Stimulated activated memory B cell treated with anti-CD40 and anti-IgM and Interleukin-4, amounts not matched to agents 10 μg/mL and 1 μg/mL and 100 μg/mL, for 72 hours (primary cell): ENCODE measurements at places on chromosomes 3 and 15.

DNA sequence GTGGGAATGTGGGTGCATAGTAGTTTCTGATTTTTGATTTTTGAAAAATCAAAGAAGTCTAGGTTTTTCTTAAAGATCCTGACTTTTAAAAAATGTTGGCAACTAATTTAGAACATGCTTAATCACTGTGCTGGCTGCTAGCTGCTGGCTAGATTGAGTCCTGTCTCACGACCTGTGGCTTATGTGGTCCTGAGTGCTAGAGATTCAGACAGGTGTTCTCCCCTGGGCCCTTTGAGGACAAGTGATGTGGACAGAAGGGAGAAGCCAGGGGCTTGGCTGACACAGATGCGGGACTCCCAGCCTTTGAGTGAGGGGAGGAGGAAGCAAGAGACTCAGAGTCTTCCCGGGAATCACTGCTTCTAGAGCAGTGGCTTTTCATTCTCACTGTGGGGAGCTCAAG is 47.5 kb downstream of the CORO2B start:
- peak; percentile 60 for ATAC-seq

DNA sequence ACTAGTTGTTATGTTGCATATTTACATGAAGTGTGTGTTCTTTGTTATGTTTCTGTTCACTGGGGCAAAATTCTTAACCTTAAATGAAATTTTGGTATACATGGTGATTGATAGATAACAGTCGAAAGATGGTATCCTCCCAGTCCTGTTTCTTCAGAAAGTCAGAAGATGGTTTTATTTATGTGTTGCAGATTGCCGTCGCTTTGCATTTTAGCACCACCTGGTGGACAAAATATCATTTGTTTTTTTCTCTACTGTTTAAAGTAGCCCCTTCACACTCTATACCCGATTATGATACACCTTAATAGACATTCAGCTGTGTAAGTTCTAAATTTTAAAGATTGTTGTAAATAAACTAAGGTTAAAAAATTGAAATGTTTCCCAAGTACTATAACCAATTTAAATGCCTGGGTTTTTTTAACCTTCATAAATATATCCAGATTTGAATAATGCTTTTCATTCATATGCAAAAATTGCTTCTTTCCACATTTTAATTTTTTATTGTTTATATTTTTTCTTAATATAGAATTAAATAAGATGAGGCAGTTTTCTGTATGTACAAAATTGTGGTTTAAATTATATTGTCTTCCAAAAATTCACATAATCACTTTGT is 152.2 kb downstream of the ALCAM start:
- ATAC-seq, result peak; percentile 60

DNA sequence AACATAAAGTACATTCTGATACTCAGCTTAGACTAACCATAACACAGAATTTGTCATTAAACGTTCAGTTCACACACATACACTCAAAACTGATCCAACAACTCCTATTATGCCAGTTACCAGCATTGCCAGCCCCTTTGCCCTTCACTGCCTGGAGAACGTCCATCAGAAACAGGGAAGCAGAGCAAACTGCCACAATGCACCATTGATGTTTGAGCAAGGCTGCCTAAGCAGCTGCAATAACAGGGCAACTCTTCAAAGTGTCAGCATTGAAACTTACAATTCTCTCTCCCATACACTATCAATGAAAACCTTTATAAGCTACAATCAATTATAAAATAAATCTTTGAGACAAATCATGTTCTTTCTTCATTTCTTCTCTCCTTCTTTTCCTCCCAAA is 85.1 kb downstream of the ZBTB20 start:
- no peak for ATAC-seq

DNA sequence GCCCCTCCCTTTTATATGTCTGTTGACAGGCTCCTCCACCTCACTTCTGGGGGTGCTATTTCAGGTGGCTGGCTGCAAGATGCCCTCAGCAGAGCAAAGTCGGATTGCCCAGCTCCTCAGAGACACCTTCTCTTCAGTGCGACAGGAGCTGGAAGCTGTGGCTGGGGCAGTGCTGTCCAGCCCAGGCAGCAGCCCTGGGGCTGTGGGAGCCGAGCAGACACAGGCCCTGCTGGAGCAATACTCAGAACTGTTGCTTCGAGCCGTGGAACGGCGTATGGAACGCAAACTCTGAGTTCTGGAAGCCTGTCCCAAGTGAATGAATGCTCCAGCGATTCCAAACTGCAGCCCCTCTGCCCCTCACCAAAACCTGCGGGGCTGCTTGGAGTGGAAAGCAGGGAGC is 2.7 kb upstream of the JMJD7 start:
- ATAC-seq, result no peak

GRCh38 chr15:96054621-96055020 is 275.9 kb upstream of the NR2F2 start:
- ATAC-seq, result no peak

- ATAC-seq, result peak; percentile 59
Observed at GRCh38 chr3:50189274-50189673, 2.1 kb upstream of the GNAT1 start.

- ATAC-seq, result peak; percentile 65
Observed at GRCh38 chr15:74768771-74769342, 13.0 kb upstream of the CSK start.

- no peak for ATAC-seq
Observed at GRCh38 chr3:73624017-73624820, 522 bp downstream of the PDZRN3 start.

GRCh38 chr15:92677999-92678398 is 22.4 kb upstream of the FAM174B start:
- ATAC-seq, result no peak

- no peak for ATAC-seq
Observed at GRCh38 chr15:26146202-26146601, 283.1 kb upstream of the ATP10A start.

DNA sequence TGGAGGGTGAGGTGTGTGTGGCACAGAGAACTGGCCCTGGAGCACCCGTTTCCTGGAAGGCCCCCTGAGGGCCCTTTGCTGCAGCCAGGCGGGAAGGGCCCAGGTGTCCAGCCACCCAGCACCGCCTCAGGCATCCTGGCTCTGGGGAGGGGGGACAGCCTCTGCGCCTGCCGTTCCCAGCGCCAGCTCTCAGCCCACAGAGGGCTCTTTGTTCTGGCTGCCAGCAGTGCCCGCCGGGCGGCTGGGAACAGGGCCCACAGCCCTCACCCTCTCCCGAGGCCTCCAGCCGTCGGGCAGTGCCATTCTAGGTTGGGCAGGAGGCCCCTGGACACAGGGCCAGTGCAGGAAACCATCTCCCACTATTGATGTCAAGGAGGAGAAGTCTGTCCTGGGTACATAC is 8.3 kb downstream of the SLC38A3 start:
- ATAC-seq, result no peak

DNA sequence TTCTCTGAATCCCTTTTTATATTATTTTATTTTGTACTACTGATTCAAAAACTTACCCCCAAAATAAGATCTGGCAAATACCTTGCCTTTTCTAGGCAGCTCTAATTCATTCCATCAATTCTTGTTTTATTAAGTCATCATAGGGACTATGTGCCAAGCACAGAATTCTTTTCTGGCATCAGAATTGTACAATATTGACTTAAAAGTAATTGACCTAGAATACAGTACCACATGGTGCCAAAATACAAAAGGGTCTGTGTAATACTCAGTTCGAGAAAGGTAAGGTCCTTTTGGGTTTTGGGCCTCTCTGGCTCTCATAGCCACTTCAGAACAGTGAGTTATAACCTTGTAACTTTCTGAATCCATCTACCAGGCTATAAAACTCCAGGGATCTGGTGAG is 46.2 kb downstream of the KBTBD8 start:
- no peak for ATAC-seq

- ATAC-seq, result no peak
Observed at GRCh38 chr3:164806188-164806587, 272.1 kb downstream of the SI start.

- ATAC-seq, result peak; percentile 91
Observed at GRCh38 chr3:87949879-87950208, 109.0 kb downstream of the CGGBP1 start.

DNA sequence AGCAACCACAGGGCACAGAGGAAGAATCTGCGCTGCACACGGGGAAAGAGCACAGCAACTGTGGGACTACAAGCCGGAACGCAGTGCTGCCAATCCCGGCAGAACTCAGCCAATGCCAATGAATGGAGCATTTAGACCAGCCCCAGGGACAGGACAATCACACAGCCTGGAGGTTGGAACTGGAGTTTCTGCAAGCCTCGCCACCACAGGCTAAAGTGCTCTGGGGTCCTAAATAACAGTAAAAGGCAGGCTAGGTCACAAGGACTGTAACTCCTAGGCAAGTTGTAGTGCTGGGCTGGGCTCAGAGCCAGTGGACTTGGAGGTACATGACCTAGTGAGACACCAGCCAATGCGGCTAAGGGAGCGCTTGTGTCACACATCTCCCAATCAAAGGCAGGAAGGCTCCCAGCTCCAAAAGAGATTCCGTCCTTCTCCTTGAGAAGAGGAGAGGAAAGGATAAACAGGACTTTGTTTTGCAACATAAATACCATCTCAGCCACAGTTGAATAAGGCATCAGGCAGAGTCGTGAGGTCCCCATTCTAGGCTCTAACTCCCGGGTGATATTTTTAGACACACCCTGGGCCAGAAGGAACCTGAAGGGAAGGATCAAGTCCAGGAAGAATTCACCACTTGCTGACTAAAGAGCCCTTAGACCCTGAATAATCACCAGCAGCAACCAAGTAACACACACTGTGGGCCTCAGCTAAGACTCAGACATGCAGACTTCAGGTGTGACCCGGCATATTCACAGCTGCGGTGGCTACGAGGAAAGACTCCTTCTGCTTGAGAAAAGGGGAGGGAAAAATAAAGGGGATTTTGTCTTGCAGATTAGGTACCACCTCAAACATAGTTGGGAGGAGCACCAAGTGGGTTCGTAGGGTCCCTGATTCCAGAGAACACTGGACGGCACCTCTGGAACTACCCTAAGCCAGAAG is 85.5 kb upstream of the XXYLT1 start:
- ATAC-seq, result no peak

GRCh38 chr3:53938645-53939044 is 47.0 kb upstream of the SELENOK start:
- ATAC-seq, result peak; percentile 60

- ATAC-seq, result no peak
Observed at GRCh38 chr3:103729547-103729946, 1294.7 kb downstream of the ZPLD1 start.

GRCh38 chr15:78085928-78086327 is 6.4 kb upstream of the SH2D7 start:
- ATAC-seq, result no peak

GRCh38 chr3:42529468-42529867 is 27.0 kb downstream of the VIPR1 start:
- no peak for ATAC-seq

DNA sequence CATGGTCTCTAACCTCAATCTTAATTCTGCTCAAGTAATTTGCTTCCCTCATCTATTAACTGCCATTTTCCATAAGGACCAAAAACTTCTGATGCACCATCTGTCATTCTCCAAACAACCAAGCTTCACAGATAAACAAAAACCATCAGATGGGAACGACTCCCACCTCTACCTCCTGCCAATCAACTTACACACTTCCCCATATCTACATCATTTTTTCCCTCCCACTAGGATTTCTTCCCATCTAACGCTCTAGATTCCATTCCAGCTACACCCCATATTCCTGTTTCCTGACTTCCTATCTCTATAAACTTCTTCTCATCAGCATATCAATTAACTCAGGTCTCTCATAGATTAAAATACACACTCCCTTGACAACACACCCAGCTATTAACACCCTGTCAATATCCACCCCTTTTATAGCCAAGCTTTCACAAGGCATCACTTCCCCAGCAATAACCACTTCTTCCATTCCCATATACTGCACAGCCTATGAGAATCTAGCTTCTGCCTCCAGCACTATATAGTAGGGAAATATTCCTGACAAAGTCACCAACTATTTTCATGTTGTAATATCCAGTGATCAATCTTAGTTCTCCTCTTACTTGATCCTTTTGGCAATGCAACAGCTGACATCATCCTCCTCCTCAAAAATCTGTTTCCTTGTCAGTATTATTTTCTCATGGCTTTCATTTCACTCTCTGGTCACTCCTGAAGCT is 39.2 kb downstream of the SNX4 start:
- ATAC-seq, result no peak

- no peak for ATAC-seq
Observed at GRCh38 chr15:77862651-77863104, 214.8 kb downstream of the TBC1D2B start.

GRCh38 chr3:157029365-157029790 is 130.6 kb downstream of the CCNL1 start:
- ATAC-seq, result peak; percentile 99

GRCh38 chr3:119420196-119420595 is 43.2 kb downstream of the TMEM39A start:
- no peak for ATAC-seq

DNA sequence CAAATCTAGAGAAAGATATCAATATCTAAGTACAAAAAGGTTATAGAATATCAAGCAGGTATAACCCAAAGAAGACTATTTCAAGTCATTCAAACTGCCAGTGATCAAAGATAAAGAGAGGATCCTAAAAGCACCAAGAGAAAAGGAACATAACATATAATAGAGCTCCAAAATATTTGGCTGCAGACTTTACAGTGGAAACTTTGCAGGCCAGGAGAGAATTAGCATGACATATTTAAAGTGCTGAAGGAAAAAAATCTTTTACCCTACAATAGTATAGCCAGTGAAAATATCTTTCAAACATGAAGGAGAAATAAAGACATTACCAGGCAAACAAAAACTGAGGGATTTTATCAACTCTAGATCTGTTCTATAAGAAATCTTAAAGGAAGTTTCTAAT is 254.3 kb upstream of the ARHGEF26 start:
- no peak for ATAC-seq

DNA sequence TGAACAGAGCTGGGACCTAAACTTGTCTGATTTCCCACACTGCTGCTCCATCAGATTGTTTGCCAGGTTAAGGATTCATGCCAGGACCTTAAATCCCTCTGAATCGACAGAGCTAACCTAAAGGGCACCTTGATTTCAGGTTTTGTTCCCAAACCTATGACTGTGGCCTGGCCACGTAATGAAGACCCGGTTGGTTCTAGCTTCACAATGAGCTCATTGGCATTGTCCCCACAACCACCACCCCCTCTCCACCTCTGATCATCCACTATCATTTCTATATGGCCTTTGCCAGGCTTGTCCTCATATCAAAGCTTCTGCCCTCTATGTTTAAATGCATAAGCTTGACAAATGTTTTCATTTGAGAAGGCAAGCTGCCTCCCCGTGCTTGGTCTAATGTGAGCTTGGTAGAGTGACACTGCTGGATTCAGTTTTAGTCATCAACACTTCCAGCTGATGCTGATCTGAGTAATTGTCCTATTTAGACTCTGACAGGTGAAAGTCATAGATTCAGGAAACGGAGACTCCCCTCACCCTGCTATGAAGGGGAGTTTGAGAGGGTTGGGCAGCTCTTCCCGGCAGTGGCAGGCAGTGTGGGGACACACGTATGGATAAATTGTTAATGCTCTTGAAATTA is 407.1 kb upstream of the CFAP20DC start:
- ATAC-seq, result peak; percentile 74

DNA sequence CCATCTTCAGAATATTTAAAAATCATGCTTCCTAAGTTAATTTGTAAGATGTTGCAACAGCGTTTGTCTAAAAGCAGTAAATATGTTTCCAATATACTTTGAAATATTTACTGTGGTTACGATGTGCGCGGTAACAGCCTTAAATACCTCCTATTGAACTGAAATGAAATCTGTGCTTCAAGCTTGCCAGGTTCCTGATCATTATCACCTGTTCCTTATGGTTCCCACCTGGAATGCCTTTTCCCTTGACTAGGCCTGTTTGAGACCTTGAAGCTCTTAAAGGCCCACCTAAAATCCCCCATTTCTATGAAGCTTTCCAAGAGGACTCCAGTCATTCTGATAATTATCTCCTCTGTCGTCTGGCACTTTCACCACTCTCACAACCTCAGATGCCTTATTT is 146.7 kb downstream of the NAALADL2 start:
- ATAC-seq, result no peak

- ATAC-seq, result no peak
Observed at GRCh38 chr15:39657181-39657580, 76.3 kb downstream of the THBS1 start.
